ENCODE measurements at places on chromosomes 11 and 22.

DNA sequence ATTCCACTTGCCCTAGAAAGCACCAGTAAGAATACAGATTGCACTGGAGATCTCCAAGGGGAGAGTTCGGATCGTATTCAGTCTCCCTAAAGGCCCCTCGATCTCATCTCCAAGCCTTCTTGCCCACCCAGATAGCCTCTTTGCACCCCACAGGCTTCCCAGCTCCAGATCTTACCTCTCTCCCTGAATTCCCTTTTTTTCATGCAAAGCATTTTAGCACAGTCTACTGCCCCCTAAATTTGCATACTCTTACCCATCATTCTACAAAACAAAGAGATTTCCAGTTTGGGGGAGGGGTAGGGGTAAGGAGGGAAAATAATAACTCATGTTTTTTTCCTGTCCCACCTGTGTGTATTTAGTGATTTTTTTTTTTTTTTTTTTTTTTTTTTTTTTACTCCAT lies 105.2 kb downstream of the NAV2 start:
- DNase-seq = no peak

GRCh38 chr11:106691807-106692365 lies 326.4 kb downstream of the GUCY1A2 start:
- DNase-seq = no peak

GRCh38 chr11:78212586-78213371 lies 24.1 kb downstream of the USP35 start:
- DNase-seq = no peak

GRCh38 chr11:8477151-8477550 lies 116.9 kb downstream of the STK33 start:
- no peak for DNase-seq

DNA sequence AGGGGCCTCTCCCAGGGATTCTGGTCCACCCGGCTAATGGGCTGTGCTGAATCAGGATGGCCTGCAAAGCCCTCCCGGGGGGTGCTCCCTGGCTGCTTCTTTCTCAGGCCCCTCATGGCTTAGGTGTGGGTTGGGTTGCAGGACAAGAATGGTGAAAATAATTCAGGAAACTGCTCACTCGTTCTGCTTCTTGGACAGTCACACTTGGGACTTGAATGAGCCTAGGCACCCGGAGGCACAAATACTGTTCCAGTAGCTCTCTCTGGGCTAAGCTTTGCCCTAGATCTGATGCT lies 83.2 kb downstream of the TRIM29 start:
- DNase-seq = no peak

DNA sequence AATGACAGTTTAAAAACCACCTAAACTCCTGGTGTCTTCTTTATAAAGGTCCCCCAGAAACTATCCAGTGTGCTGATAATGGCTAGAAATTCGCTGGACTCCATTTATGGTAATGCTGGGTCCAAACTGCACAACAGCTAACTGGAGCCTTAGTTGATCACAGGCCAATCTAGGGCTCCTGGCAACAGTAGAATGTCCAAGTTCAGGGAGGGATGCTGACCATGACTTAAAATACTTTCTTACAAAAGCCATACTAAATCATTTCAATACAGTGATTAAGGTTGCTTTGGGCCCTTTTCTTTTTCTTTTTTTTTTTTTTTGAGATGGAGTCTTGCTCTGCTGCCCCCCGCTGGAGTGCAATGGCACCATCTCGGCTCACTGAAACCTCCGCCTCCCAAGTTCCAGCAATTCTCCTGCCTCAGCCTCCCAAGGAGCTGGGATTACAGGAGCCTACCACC lies 14.5 kb upstream of the GAB2 start:
- no peak for DNase-seq

- no peak for DNase-seq
Measured at GRCh38 chr11:83220260-83220659, 26.7 kb downstream of the ANKRD42 start.

DNA sequence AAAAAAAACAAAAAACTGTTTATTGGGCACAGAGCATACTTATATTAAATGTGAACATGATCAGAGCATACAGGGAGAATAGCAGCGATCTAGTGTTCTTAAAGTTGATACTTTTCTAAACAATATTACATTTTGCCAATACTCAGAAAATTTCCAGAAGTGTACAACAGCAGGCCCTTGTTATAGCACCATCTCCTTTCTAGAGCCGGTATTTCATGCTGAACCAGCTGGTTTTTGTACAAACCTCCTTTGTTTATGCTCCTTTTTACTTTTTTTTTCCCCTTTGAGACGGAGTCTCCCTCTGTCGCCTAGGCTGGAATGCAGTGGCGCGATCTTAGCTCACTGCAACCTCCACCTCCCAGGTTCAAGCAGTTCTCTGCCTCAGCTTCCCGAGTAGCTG lies 90.7 kb downstream of the PPP6R3 start:
- no peak for DNase-seq

- DNase-seq = no peak
Measured at GRCh38 chr11:1870326-1870696, 17.4 kb downstream of the LSP1 start.

- DNase-seq = peak; percentile 92
Measured at GRCh38 chr11:77047007-77047927, 13.1 kb downstream of the B3GNT6 start.

DNA sequence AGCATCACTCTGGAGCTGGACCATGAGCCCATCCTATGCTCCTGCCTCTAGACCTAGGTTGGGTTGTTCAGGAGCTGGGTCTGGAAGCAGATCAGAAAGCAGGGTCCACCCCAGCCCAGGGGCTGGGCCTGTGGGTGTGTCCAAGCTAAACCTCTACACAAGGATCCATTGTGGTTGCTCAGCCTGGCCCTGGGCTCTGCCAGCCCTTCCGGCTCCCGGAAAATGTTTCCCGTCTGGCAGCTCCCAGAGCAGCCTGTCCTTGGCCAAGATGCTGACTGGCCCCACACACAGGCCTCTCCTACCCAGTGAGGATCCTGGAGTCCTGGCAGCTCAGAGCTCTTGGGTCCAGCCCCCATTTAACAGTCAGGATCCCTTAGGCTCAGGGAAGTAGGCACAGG lies 35.3 kb upstream of the FCHSD2 start:
- DNase-seq = no peak

DNA sequence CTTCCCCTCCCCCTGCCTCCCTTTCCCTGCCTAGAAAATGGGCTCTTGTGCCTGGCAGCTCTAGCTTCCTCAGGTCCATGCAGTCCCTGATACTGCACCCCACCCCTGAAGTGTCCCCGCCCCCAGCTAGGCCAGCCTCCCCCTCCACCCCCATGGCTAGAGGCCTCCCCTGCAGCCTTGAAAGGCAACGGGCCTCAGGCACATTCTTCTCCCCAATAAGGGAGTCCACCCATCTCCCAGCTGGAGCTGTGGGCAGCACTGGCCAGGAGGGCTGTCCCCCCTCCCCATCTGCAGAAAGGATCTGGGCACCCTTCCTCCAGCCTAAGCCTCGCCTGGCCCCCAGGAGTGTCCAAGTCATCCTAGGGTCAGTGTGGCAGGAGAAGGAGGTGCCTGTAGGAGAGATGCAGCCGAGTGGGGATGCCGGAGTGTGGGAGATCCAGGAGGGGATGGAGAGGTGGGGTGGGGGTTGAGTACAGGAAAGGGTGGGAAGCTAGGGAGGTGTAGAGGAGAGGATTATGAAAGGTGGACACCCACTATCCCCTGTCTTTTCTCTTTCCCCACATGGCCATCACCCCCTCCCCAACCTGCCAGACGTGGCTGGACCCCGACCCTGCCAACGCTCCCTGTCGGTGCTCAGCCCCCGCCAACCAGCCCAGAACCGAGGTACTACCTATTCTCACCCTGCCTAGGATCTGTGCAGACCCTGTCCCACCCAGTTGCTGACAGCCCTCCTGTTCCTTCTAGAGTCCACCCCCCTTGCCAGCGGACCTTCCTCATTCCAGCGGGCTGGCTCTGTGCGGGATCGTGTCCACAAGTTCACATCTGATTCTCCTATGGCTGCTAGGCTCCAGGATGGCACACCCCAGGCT lies 9.3 kb downstream of the SMTN start:
- no peak for DNase-seq

- no peak for DNase-seq
Measured at GRCh38 chr11:108472681-108473080, 5.4 kb upstream of the C11orf65 start.

GRCh38 chr22:25919452-25919851 lies 177.5 kb downstream of the MYO18B start:
- no peak for DNase-seq

DNA sequence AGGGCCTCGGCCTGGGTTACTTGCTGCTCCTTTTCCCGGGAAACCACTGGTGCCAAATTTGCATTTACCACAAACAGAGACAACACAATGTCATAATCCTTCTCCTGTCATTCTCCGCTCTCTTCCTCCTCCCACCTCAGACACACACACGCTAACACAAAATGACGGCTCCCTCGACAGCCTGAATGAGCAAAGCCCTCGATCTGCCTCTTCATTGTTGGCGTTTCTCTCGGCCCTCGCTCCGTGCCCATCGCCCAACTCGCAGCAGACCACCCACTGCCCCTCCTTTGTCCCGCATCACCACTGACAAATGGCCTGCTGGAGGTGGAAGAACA lies 12.5 kb upstream of the TCF20 start:
- DNase-seq = no peak

DNA sequence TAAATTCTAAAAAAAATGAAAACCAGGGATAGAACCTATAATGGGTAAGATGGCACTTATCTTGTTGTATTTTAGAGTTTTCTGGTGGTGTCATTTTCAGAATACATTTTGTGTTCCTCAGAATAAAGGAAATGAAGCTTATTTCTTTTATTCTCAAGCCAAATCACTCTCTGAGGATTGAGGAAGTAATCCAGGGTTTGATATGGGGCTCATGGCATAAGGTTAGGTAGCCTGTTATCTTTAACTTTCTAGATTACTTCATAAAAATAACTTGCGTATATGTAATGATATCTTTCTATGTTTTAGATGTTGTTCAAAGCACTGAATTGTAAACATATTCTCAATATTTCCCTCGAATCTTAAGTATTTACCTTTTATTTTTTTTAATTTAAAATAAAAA lies 33.5 kb downstream of the PDE3B start:
- DNase-seq = no peak

- DNase-seq = no peak
Measured at GRCh38 chr11:120324932-120325810, at the start of gene TLCD5. TLCD5 (plus strand) TSS chr11:120325299; CDS start chr11:120327442, 2,143 bp downstream.

- DNase-seq = no peak
Measured at GRCh38 chr22:47818496-47818895, 1056.0 kb downstream of the TBC1D22A start.

- no peak for DNase-seq
Measured at GRCh38 chr11:33743291-33743690, 7.1 kb upstream of the CD59 start.

GRCh38 chr22:29555065-29555644 lies 1.6 kb upstream of the THOC5 start:
- DNase-seq = no peak

GRCh38 chr11:12289667-12290476 lies 87.5 kb upstream of the PARVA start:
- no peak for DNase-seq

DNA sequence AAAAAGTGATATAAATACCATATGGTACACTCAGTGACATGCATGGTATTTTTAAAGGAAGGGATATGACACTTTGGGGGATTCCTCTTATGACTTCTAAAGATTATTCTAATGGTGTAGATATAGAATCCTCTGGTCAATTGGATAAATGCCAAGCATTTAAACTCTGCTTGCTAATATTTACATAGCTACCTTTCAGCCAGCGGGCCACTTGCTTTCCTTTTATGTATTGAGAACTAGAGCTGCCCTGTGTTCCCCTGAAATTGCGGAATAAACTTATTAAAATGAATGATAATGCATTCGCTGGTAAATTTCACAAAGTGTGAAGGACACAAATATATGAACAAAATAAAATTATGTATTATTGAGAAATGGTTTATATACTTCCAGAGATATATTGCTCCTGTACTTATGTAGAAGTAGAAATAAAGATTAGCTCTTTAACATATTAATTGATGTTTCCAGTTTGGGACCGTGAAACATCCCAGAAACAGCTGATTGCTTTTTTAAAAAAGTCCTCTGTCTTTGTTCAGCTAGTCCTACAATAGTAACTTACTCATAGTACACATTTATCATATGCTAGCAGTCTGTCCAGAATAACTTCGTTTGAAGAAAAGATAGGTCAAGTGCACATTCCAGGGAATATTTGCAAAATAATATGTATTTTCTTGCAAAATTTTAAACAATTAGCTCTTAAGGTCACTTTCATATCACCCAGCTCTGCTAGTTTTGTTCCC lies 40.1 kb upstream of the CARD18 start:
- DNase-seq = no peak

GRCh38 chr11:121467965-121468364 lies 15.2 kb upstream of the SORL1-AS1 start:
- DNase-seq = peak; percentile 78

- no peak for DNase-seq
Measured at GRCh38 chr11:34624069-34624468, 3.2 kb downstream of the EHF start.

GRCh38 chr11:68412593-68413475 lies 47.7 kb upstream of the PPP6R3 start:
- no peak for DNase-seq

GRCh38 chr11:119741369-119742262 lies 12.6 kb upstream of the NECTIN1 start:
- peak; percentile 47 for DNase-seq

GRCh38 chr22:47225080-47225930 lies 462.9 kb downstream of the TBC1D22A start:
- no peak for DNase-seq

DNA sequence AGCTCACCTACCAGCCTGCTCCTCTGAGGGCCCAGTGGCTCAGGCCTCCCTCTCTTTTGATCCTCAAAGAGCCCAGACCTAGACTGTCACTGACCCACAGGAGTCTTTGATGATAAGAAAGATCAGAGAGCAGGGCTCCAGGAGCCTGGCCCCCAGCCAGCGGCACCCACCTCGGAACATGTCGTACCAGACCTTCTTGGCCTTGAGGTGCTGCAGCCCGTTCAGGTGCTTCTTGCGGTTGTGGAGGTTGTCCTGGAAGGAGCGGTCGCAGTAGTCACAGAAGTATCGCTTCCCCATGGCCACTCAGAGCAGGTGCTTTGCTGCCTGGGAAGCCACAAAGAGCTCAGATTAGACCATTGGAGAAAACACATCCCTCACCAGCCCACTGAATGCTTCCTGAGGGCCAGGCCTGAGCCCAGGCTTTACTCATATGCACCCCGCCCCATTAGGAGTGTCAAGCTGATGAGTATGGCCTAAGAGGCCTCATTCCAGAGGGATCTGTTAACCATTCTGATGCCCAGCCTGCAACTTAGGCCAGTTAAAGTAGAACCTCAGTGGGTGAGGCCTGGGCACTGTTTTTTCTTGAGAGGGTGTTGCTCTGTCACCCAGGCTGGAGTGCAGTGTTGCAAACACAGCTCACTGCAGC lies 18.4 kb downstream of the ZMAT5 start:
- no peak for DNase-seq

All from CD4-positive, alpha-beta T cell treated with Interleukin-6 at 100 ng/mL for 8 hours (primary cell).